Activated T-helper 1 cell treated with anti-CD3 and anti-CD28 coated beads, Interleukin-2, amount 50 U/mL, for 16 hours (primary cell): ENCODE measurements at places on chromosomes 3 and 15.

- no peak for DNase-seq
Measured at GRCh38 chr3:2097641-2098191, 950 bp upstream of the CNTN4 start.

DNA sequence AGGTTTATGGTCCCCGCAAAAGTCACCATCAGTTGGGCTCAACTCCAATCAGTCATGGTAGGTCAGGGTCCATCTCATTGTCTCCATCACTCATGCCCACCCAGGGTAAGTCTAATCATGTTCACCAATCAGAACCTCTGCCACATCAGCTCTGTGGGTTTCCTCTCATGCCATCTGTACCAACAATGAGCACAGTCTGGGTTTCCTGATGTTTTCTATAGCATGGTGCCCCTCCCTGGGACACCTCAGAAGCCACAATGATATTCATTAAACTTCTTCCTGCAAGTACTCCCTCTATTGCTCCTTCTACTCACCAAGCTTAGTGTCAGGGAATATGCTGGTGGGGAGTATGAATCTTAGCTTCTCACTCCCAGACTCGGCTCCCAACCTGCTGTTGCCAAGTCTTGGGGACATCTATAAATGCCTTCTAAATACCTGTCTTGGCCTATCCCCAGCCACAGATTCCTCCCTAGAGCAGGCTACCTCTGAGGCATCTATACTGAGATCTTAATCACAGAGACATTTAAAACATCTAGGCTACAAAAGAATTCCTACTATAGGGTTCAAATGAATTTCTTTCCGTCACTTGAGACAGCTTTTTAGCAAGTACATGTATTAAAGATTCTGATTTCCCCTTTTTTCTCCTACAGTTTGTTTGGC, 5.0 kb upstream of the CCR2 start:
- DNase-seq: no peak

DNA sequence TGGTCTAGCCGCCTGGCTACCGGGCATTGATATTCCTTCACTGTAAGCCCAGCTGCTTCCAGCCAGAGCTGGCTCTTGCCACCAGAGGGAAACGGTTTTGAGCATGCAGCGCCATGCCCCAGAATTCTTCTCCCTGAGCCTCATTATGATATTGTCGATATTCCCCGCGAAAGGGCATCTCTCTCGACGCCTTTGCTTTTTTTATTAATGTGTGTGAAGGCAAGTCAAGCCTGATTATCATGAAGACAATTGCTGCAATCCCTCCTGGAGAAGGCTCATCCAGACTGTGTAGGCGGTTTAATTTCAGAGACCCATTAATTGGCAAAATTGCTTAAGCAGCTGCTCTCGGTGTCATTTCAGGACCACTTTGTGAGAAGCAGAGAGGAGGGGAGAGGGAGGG, 321.2 kb upstream of the TLE3 start:
- DNase-seq: no peak

- DNase-seq: no peak
Measured at GRCh38 chr15:92596623-92597022, 59.0 kb downstream of the FAM174B start.

DNA sequence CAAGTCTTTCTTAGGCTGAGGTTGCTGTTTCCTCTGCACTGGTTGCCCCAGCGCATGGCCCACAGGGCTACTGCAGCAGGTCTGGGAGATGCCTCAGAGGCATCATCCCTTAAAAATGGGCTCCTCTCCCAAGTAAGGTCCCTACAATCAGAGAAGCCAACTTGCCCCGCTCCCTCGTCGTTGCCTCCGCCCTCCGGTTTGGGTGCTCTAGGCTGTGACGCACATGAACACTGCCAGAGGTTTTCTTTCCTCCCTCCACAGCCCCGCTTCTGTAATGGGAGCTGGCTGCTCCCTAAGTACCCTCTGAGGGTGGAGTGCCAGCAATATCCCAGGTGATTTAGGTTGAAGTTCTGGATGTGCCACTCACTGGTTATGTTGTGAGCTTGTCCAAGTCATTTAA, 14.0 kb downstream of the MAGEF1 start:
- no peak for DNase-seq

- DNase-seq: no peak
Measured at GRCh38 chr3:156553705-156554356, 1.1 kb downstream of the SSR3 start.

DNA sequence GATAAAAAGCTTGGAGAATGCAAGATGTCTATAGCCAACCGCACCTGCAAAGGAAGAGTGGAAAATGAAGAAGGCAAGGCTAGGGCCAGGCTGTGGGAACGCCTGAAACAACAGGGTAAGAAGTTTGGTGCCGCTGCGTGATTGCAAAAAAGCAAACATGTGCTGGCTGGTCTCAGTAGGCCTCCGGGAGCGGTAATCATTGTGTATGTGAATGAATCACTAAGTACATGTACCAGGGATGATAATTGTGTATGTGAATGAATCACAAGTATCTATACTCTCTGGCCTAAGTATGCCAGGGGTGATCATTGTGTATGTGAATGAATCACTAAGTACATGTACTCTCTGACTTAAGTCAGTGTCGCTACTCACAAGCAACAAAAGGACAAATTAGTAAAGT, 40.3 kb upstream of the PARL start:
- no peak for DNase-seq

DNA sequence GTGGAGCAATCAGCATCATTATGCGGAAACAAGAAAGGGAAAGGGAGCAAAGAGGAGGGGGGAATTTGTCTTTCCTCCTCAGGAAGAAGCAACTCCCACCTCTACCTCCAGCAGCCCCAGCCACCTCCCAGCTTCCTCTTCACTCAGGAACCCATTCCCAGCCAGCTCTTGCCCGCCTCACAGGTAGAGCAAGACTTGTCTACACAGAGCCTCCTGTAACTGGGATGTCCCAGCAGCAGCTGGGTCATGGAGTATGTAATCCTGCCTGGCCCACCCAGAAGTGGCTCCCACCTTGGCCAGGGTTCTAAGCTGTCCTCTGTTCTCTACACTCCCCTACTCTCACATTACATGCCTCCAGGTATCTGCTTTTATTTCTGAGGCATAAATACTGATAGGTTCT, 14.0 kb downstream of the IGDCC3 start:
- no peak for DNase-seq

DNA sequence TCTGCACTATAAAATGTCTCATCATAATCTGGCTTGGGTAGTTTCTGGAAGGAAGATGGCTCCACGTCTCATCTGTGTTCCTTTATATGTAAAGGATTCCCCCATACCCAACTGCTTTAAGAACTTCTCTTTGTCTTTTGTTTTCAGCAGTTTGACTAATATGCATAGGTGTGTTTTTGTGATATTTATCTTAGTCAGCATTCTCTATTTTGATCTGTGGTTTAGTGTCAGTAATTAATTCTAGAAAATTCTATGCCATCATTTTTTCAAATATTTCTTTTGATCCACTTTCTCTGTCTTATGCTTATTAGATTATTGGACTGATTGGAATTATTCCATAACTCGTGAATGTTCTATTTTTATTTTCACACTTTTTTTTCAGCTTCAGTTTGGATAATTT, 286.3 kb upstream of the THRB start:
- DNase-seq: no peak

DNA sequence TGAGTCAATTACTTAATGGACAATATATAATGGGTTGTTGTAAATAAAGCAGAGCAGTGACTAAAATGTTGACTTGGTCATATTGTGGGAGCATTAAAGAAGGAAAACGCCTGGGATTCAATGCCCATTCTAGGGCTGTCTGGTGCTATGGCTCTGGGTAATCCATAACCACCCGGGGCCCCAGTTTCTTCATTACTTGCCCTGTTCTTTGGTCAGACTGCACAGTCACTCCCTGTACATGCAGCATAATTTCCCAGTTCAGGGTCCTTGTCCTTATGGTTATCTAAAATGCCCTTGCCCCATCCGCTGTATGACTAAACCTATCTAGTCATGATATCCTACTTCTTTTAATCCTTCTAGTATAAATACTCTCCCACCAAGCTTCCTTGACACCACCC, 27.5 kb upstream of the DENND4A start:
- DNase-seq: no peak

DNA sequence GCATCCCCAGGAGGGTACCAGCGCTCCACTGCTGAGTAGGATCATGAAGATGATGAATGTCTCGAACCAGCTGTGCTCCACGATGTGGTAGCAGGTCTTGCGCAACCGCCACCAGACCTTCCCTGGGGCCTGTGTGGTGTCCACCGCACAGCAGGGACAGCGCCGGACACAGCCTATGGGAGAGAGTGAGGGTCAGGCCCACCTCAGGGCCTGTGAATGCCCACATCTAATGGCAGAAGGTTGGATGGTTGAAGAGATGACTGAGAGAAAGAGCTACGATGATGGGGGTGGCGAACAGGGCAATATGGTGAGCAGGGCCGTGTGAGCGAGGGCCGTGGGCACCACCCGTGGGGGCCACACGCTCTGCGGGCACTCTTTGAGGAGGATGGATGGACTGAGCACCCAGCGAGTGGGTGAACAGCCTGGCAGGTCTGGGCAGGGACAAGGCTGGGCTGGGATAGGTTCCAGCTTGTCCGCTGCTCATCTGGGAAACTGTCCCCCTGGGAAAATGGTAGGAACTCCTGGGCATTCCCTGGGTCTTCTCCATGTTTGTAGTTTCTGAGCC, 74.1 kb downstream of the SCN5A start:
- no peak for DNase-seq

GRCh38 chr15:42808913-42809312, 72.0 kb upstream of the CDAN1 start:
- DNase-seq: no peak

GRCh38 chr15:41610048-41610447, 50.2 kb upstream of the MGA start:
- DNase-seq: no peak

DNA sequence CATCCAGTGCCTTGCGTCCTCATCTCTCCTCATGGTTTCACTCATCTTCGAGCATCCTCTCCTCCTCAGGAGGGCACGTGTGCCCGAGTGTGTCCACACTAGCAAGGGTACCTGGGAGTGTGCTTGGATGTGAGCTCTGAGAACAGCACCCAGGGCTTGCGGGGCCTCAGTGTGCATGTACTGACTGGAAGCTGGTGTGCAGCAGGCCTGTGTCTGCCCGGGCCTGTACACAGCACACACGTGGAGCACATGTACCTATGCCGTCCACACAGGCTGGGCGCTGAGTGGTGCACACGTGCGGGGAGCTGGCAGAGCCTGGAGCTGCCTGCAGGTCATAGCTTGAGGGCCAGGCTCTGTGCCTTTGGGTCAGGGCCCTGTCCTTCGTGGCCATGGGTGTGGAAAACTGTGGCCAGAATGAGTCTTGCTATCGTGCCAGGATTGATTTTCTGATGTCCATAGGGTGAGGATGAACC, 34.9 kb downstream of the TSPAN3 start:
- DNase-seq: no peak

GRCh38 chr3:176814285-176814684, 383.0 kb downstream of the TBL1XR1 start:
- DNase-seq: no peak

GRCh38 chr15:28962851-28963710, 77.3 kb downstream of the APBA2 start:
- DNase-seq: no peak

GRCh38 chr3:140588558-140588957, 89.3 kb upstream of the TRIM42 start:
- DNase-seq: no peak

- no peak for DNase-seq
Measured at GRCh38 chr3:9179826-9180763, 69.4 kb downstream of the SRGAP3 start.

- no peak for DNase-seq
Measured at GRCh38 chr3:181941250-181941649, 229.5 kb downstream of the SOX2 start.

- no peak for DNase-seq
Measured at GRCh38 chr3:125166599-125167136, 45.9 kb downstream of the SLC12A8 start.

GRCh38 chr3:99925584-99926230, 108.0 kb downstream of the CMSS1 start:
- DNase-seq: no peak

DNA sequence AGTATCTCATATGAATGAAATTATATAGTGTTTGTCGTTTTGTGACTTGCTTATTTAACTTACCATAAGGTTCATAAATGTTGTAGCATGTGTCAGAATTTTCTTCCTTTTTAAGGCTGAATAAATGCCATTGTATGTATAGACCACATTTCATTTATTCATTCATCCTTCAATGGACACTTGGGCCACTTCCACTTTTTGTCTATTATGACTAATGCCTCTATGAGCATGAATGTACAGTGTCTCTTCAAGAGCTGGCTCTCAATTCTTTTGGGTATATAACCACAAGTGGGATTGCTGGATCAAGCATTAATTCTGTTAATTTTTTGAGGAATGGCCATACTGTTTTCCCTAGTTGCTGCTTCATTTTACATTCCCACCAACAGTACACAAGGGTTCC, 156.1 kb downstream of the VPS8 start:
- no peak for DNase-seq

GRCh38 chr3:30733209-30733608, 126.8 kb downstream of the TGFBR2 start:
- DNase-seq: no peak
